Left ventricle myocardium inferior (tissue), 1 donor: ENCODE measurements at places on chromosomes 12 and 14.

- H3K4me3 ChIP-seq: no peak overlapping the region
- DNase-seq: no peak
- no peak overlapping the region for H3K27ac ChIP-seq
- H3K4me1 ChIP-seq: peaks cover 25% of the 10 kb centered on the region
- no peaks in the 10 kb centered on the region for H3K27me3 ChIP-seq
Observed at GRCh38 chr12:89391726-89392336, 39.5 kb upstream of the DUSP6 start.

DNA sequence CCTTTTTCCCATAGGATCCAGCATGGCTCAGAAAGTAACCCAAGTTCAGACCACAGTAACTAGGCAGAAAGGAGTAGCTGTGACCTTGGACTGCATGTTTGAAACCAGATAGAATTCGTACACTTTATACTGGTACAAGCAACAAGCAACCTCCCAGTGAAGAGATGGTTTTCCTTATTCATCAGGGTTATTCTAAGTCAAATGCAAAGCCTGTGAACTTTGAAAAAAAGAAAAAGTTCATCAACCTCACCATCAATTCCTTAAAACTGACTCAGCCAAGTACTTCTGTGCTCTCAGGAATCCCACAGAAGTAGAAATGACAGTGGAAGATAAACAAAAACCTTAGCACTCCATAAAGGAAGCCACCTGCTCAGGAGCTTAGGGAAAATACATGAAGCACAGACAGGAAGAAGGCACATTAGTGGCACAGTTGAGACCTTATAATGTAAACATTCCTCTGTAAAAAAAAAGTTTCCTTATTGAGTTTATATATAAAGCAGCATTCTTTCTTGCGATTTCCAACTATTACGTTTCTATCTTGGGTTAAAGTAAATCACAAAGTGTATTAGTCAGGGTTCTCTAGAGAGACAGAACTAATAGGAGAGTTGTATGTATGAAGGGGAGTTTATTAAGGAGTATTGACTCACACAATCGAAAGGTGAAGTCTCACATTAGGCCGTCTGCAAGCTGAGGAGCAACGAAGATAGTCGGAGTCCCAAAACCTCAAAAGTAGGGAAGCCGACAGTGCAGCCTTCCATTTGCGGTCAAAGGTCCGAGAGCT is 398.4 kb downstream of the DAD1 start:
- no peak overlapping the region for H3K27ac ChIP-seq
- H3K4me3 ChIP-seq: no peak overlapping the region
- no peaks in the 10 kb centered on the region for H3K4me1 ChIP-seq
- no peak for DNase-seq
- H3K27me3 ChIP-seq: no peaks in the 10 kb centered on the region

- no peaks in the 10 kb centered on the region for H3K27me3 ChIP-seq
- no peak overlapping the region for H3K4me3 ChIP-seq
- H3K27ac ChIP-seq: no peak overlapping the region
- DNase-seq: no peak
- peaks cover 45% of the 10 kb centered on the region for H3K36me3 ChIP-seq
Observed at GRCh38 chr12:1995205-1995896, 8.9 kb downstream of the DCP1B start.

- H3K4me1 ChIP-seq: no peaks in the 10 kb centered on the region
- H3K27me3 ChIP-seq: peaks cover 55% of the 10 kb centered on the region
- H3K36me3 ChIP-seq: no peaks in the 10 kb centered on the region
Observed at GRCh38 chr12:107236824-107237511, 143.6 kb upstream of the CRY1 start.

DNA sequence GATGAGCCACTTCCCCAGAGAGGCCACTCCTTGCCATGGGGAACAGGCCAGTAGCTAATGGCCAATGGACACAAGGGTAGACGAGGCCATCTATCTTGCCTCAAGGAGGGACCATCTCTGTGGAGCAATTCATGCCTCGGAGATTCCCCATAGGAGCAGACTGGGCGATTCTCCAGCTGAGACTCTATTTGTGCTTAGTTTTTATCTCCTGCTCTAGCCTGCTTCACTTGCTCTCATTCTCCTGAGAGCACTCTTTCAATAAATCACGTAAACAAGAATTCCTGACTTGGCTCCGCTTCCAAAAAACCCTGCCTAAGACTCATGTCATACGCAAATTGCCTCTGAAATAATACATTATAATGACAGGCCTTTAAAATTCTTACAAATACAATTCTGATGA is 396.4 kb upstream of the USP15 start:
- DNase-seq: no peak
- no peaks in the 10 kb centered on the region for H3K36me3 ChIP-seq
- H3K4me1 ChIP-seq: no peaks in the 10 kb centered on the region
- H3K27ac ChIP-seq: no peak overlapping the region

- H3K4me3 ChIP-seq: no peak overlapping the region
- no peaks in the 10 kb centered on the region for H3K36me3 ChIP-seq
- no peak for DNase-seq
- H3K27me3 ChIP-seq: peaks cover 15% of the 10 kb centered on the region
Observed at GRCh38 chr12:111110556-111110955, 190.2 kb upstream of the MYL2 start.

DNA sequence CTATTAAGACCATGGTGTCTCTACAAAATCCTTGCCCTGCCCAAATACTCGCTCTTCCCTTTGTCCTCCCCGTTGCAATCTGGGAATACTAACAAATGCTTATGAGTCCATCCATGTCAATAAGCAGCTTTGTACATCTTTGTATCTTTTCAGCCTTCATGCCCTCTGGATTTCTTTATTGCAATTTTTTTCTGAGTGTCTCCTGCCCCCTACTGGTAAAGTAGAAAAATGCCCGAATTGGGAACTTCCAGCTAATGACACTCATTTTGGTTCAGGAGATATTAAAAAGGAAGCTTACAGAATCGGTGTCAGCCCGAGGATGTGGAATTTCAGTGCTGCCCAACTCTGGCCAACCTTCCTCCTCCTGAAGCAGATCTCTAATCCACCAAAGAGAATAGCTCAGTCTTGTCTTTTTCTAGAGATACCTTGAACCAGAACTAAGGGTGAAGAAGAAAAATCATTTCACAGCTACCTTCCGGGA is 46.0 kb downstream of the SH2B3 start:
- H3K36me3 ChIP-seq: peaks cover 80% of the 10 kb centered on the region
- peaks cover 79% of the 10 kb centered on the region for H3K4me1 ChIP-seq
- H3K4me3 ChIP-seq: no peak overlapping the region
- no peaks in the 10 kb centered on the region for H3K27me3 ChIP-seq
- H3K27ac ChIP-seq: peak overlapping the region; percentile 97
- DNase-seq: no peak

- H3K4me3 ChIP-seq: peak overlapping the region; percentile 92
- H3K27ac ChIP-seq: peak overlapping the region; percentile 94
- peaks cover 46% of the 10 kb centered on the region for H3K36me3 ChIP-seq
- no peaks in the 10 kb centered on the region for H3K27me3 ChIP-seq
- H3K4me1 ChIP-seq: peaks cover 54% of the 10 kb centered on the region
- no peak for DNase-seq
Observed at GRCh38 chr12:118137148-118137678, 1.3 kb downstream of the PEBP1 start.

DNA sequence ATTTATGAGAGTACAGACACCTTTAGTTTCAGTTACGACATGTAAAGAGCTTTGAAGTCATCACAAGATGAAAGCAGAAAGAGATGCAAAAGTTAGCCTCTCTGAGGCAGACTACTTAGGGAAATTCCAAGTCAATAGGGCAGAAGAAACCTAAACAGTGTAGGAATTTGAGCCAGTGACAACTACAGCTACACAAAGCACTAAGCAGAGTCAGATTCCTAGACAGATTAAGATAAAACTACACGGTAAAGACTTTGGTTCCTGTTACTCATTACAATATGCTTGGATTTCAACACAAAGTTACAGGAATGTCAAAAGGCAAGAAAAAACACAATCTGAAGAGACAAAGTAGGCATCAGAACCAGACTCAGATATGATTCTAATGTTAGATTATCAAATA is 1302.3 kb downstream of the FSCB start:
- H3K27ac ChIP-seq: no peak overlapping the region
- no peaks in the 10 kb centered on the region for H3K27me3 ChIP-seq
- no peaks in the 10 kb centered on the region for H3K4me1 ChIP-seq
- H3K36me3 ChIP-seq: no peaks in the 10 kb centered on the region
- DNase-seq: no peak
- H3K4me3 ChIP-seq: no peak overlapping the region

- H3K27me3 ChIP-seq: no peaks in the 10 kb centered on the region
- H3K4me1 ChIP-seq: peaks cover 15% of the 10 kb centered on the region
- H3K36me3 ChIP-seq: peaks cover 33% of the 10 kb centered on the region
- DNase-seq: peak; percentile 42
Observed at GRCh38 chr12:2631653-2632350, 163.0 kb upstream of the FKBP4 start.

DNA sequence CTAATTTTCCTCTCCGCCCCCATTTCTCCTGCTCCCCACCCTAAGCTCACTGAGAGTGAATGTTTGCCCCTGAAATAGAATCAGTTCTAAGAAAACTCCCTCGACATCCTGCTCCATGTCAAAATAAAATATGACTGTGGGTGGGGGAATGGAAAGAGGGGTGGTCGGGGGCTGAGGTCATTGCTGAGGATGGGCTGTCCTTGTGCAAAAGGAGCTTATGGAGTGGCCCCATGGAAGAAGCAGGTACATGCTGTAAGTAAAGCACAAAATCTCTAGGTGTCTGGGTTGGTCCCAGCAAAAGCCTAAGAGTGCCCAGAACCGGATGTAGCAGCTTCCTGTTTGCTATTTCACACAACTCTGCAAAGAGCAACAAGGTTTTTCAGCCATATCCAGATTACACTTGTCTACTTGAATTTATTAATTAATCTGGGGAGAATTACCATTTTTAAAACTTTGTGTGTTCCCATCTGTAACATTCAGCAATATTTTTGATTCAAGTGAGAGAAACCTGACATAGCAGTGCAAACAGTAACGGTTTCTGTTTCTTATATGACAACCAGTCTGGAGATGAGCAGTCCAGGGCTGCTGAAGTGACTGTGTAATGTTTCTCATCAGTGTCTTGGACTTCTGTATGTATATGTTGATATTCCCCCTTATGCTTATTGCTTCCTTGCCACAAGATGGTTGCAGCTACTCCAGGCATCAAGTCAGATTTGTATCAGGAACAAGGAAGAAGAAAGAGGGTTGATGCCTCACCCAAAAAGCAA is 40.4 kb upstream of the GZMB start:
- no peaks in the 10 kb centered on the region for H3K36me3 ChIP-seq
- H3K4me1 ChIP-seq: peaks cover 11% of the 10 kb centered on the region
- DNase-seq: no peak
- peaks cover 7% of the 10 kb centered on the region for H3K27me3 ChIP-seq

DNA sequence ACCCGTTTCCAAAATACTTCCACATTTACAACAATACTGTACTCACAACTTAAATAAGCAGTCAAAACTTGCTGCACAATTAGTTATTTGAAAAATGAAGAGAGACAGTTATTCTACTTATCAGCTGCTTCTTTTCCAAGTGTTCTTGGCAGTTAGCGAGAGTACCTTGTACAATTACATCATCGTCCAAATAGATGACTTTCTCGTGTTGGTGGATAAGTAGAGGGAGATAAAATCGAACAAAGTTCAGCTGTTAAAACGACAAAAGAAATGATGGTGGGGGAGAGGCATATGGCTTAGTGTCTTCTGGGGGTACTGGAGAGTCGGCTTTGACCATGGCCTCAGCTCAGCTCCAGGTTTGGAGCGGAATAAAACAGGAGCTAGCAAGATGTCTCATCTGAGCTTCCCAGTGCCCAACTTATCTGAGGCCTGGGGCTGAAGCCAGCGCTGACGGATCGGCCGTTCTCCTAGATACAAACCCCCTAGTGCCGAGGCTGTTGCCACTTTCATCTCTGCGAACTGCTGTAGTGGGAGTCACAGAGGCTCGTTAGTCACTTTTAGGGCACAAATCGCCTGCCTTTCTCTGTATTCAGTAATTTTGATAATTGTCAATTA is 31.7 kb downstream of the TDG start:
- H3K27me3 ChIP-seq: no peaks in the 10 kb centered on the region
- H3K36me3 ChIP-seq: no peaks in the 10 kb centered on the region
- DNase-seq: peak; percentile 68
- H3K4me1 ChIP-seq: peaks cover 14% of the 10 kb centered on the region
- H3K4me3 ChIP-seq: peak overlapping the region; percentile 38

- no peak for DNase-seq
- peak overlapping the region; percentile 85 for H3K4me3 ChIP-seq
- no peaks in the 10 kb centered on the region for H3K27me3 ChIP-seq
Observed at GRCh38 chr12:14366209-14367039, 942 bp downstream of the ATF7IP start.

DNA sequence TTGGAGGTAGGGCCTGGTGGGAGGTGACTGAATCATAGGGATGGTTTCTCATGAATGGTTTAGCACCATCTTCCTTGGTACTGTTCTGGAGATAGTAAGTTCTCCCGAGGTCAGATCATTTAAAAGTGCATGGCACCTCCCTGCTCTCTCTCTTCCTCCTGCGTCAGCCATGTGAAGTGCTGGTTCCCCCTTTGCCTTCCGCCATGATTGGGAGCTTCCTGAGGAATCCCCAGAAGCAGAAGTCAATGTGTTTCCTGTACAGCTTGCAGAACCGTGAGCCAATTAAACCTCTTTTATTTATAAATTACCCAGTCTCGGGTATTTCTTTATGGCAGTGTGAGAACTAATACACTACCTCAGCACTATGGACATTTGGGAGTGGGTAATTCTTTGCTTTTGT is 4.8 kb upstream of the LGMN start:
- DNase-seq: no peak
- no peak overlapping the region for H3K4me3 ChIP-seq
- H3K4me1 ChIP-seq: peaks cover 22% of the 10 kb centered on the region

DNA sequence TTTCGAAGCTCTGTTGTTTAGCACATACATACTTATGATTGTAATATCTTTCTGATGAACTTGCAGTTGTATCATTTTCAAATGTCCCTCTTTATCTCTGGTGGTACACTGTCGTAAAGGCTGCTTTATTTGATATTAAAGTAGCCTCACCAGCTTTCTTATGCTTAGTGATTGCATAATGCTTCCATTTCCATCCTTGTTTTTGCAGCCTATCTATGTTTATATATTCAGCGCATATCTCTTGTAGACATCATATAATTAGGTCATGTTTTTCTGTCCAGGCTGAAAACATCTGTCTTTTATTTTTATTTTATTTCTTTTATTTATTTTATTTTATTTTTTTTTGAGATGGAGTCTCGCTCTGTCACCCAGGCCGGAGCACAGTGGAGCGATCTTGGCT is 34.6 kb downstream of the ACAD10 start:
- H3K4me1 ChIP-seq: peaks cover 14% of the 10 kb centered on the region
- no peak for DNase-seq
- H3K27me3 ChIP-seq: no peaks in the 10 kb centered on the region
- no peak overlapping the region for H3K4me3 ChIP-seq

GRCh38 chr12:115541891-115542421 is 735.5 kb downstream of the MED13L start:
- DNase-seq: no peak
- no peak overlapping the region for H3K27ac ChIP-seq
- no peaks in the 10 kb centered on the region for H3K36me3 ChIP-seq
- no peak overlapping the region for H3K4me3 ChIP-seq
- peaks cover 12% of the 10 kb centered on the region for H3K27me3 ChIP-seq
- no peaks in the 10 kb centered on the region for H3K4me1 ChIP-seq

DNA sequence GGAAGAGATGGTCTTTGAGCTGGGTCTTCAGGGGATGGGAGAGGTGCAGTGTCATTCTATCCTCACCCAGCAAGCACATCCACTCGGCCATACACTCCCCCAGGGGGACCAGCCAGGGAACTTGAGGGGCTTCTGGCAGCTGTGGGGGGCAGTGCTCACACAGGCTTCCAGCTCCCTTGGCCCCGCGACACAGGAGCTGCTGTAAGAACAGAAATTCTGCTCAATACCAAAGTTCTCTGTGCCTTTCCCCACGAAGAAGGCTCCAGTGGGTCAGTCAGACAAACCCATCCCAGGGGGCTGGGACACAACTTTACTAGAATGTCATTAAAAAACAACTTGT is 289.1 kb upstream of the RTL1 start:
- DNase-seq: no peak
- no peak overlapping the region for H3K4me3 ChIP-seq
- H3K4me1 ChIP-seq: no peaks in the 10 kb centered on the region
- no peaks in the 10 kb centered on the region for H3K36me3 ChIP-seq
- H3K27ac ChIP-seq: no peak overlapping the region
